ENCODE measurements at places on chromosomes 11 and 22.

DNA sequence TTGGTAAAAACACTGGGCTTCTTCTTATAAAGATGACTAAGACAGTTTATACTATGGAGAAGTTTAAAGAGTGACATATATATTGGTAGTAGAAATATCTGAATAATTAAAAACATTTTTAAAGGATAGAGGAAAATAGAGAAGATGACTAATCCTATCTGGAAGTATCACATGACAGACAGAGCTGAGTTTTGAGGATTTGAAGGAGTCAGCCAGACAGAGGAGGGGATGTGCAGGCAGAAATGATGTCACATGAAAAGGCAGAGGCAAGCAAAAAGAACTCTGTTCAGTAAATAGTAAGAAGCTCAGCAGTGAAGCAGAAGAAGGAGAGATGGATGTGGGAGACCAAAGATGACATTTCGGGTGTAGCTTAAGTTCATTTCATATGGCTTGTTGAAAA lies 1.6 kb downstream of the OR10A2 start:
- DNase-seq = no peak

GRCh38 chr22:45212306-45212709 lies 28.4 kb downstream of the KIAA0930 start:
- no peak for DNase-seq

GRCh38 chr11:86416494-86416893 lies 41.8 kb downstream of the CCDC81 start:
- DNase-seq = no peak

GRCh38 chr11:115188188-115188897 lies 315.9 kb downstream of the CADM1 start:
- peak; percentile 49 for DNase-seq

DNA sequence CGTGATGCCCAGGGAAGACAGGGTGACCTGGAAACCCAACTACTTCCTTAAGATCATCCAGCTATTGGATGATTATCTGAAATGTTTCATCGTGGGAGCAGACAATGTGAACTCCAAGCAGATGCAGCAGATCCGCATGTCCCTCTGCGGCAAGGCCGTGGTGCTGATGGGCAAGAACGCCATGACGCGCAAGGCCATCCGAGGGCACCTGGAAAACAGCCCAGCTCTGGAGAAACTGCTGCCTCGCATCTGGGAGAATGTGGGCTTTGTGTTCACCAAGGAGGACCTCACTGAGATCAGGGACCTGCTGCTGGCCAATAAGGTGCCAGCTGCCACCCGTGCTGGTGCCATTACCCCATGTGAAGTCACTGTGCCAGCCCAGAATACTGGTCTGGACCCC lies 43.5 kb upstream of the DAGLA start:
- no peak for DNase-seq

- no peak for DNase-seq
These were observed 54.8 kb upstream of the CREB3L1 start for GRCh38 chr11:46222490-46223251.

DNA sequence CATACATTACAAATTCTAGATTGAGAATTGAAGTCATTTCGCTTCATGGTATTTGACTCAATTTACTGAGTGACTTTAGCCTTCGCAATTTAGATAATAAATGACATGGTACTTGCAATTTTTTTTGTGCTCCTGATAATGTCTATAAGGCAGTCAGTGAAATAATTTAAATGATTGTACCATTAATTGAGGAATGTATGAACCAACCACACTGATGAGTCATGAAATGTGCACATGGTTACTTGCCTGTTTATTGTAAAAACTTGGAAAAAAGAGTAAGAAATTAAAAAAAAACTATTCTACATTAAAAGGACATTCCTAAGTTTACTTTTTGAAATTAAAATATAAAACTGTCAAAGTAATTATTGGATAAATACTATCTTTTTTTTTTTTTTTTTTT lies 43.3 kb downstream of the DNAJC24 start:
- no peak for DNase-seq

DNA sequence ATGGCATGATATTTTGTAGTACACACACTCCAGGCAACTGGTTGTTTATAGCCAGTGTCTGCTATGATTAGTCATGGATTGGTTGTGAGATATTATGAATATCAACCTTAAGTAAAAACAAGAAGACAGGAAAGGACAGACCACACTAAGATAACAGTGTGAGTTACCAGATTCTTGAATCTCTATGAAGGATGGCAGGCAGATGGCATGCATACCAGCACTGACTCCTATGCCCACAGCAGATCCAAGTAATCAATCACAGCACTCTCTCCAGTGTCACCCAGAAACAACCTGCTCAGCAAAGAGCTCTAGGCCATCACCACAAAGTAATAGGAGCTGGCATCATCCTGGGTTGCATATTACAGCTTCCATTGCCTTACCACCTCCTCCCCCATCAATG lies 116.6 kb downstream of the GALNT18 start:
- DNase-seq = no peak

- DNase-seq = no peak
These were observed 21.2 kb upstream of the IL17RA start for GRCh38 chr22:17063411-17064106.

DNA sequence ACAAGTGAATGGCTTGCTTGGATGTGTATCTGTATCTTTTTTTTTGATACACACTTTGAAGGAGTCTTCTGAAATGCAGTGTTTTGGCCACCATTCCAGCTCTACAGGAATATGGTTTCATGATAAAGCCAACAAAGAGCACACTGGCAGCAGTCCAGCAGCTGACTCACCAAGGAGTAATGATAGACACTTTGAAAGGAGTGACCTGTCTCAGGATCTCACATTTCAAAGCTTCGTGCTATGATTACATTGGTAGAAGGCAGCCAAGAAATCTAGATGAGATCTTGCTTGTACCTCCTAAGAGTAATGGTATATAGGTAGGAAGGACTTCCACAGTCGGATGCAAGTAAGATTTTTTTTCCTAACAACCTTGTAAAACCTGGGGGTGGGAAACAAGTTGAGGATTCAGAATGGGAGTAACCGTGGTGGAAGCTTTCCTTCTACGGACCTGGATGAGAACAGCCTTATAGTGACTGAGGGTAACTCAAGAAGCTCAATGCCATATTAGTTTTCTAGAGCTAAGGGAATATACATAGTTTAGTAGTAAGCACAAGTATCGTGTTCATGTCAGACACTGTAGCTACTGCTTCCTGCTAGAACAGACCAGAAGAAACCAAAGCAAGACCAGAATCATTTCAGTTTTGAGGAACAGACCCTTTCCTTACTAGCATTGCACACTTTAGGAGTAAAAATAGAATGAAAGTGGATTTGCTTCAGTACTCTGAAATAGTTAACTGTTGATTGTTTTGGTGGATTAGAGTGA lies 25.0 kb downstream of the MTMR3 start:
- DNase-seq = peak; percentile 76

GRCh38 chr22:19661156-19661555 lies 53.1 kb upstream of the SEPTIN5 start:
- no peak for DNase-seq

DNA sequence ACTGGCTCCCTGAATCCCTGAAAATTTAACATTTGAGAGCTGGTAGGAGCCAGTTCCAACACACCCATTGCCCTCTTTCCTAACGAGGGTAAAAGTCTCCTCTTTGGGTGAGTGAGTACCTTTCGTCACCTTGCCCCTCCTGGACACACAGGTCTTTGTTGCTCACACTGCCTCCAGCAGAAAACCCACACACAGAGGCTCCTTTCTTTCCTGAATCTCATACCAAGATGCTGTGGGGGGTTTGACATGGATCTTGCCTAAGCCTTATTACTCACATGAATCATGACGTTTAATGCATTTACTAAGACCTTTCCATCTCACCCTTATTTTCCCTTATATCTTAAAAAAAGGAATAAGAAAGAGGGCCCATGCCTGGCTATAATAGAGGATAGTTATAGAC lies 53.0 kb downstream of the PARVA start:
- no peak for DNase-seq

DNA sequence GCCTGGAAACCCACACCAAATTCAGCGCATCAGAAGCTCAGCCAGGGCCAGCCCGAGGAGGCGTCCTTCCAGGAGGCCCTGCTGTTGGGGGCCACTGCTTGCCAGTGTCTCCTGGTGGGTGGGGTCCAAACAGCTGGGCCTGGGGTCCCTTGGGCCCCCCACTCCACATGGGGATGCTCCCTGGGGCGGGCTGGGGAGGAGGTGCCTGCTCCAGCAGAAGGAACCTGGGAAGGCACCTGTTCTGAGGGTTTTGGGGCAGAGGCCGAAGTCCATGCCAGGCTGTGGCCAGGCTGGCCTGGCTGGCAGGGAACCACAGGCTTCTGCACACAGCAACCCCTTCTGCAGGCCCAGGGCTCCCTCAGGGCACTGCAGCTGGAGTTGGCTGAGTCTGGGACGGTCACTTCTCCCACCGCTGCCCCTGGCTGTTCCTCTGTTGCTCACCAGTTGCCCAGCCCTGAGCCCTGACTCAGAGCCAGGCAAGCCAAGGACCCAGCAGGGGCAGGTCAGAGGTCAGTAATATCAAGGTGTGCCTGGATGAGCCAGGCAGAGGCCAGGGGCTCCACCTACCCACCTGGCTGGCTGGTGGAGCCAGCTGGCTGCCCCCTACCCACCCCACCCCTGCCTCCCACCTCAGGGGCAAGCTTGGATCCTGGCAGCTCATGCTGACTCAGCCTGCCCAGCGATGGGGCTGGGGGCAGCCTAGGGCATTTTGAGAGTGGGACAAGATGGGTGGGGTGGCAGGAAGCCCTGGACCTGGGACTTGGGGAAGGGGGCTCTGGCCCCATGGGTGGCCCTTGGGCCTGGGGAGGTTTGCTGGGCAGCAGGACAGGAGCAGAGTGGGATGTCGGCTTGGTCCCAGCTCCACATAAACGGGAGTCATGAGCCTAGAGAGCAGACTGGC lies 12.0 kb upstream of the PHLDA2 start:
- no peak for DNase-seq

DNA sequence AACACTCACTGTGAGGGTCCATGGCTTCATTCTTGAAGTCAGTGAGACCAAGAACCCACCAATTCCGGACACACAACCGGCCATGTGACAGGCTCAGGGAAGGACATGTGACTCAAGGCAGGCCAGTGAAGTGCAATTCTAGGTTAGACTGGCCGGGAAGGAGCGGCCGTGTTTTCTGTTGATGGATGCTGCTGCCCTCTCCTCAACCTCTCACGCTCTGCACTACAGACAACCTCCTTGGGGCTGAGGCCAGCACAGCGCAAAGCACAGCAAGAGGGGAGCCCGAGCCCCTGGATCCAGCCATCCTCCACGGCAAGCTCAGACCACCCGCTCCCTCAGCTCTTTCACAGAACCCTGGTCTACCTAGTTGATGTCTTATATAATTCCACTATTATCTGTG lies 2.8 kb downstream of the NUDT8 start:
- DNase-seq = no peak

GRCh38 chr11:134932761-134933160 lies 520.7 kb upstream of the B3GAT1 start:
- no peak for DNase-seq

DNA sequence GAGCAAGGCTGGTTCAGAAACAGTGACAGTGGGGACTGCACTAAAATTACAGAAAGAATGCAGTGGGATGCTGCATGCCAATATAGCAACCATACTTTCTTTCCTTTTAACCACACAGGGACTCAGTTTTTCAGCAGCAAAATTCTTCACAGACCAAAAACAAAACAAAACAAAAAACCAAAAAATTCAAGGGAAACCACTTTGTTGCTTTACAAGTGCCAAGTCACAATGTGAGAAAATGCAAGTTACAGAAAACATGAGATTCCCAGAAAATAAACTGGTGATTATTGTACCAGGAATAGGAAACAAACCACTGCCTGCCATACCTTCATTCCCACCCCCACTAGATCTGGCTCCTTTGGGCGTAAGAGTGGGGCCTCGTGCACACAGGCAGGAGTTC lies 52.6 kb downstream of the TENM4 start:
- no peak for DNase-seq

GRCh38 chr11:116217006-116217405 lies 555.8 kb downstream of the BUD13 start:
- peak; percentile 12 for DNase-seq

DNA sequence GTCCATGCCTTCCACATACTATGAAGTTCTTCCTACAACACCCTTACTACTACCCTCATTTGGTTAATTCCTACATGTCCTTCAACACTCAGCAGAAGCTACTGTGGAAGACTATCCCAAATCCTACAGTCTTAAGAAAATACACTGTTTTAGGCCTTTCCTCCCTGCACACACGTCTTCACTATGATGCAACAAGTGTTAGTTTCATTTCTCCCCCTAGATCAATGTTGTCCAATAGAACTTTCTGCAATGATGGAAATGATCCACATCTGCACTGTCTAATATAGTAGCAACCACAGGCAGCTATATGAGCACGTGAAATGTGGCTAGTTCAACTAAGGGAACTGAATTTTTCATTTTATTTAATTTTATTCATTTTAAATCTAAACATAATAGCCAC lies 46.7 kb upstream of the CCDC34 start:
- DNase-seq = no peak

DNA sequence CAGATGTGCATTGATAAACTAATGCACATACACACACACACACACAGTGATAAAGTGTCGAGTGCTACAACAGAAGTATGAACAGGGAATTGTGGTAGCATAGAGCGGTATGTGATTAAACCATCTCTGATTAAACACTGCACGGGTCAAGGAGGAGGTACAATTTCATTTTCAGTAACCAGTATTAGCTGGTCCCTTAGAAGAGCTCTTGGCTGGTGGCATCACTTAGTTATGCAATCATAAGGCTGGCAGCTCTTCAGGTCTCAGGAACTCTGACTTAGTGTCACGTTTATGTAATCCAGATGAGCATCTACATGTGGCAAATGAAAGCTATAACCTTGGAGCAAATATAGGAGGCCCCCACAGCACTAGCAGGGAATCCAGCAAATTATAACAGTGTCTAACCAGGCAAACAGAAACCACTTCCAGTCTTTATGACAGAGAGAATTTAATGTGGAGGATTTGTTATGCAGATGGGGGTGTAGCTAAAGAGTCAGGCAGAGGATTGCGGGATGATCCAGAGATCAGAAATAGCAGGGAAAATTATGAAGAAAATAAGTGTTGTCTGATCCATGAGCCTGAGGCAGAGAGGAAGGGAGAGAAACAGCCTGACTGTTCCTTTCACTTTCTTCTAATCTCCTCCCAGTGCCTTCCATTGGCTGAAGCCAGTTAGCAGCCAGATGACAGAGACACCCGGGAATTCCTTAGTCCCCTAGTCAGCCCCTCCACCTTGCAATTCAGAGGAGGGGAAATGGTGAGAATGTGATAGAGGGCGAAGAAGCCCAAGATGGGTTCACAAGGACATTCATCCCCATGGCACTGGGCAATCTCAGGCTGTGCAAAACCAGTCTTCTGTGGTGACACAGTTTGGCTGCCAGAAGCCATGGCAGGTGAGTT lies 533.1 kb upstream of the TENM4 start:
- no peak for DNase-seq

GRCh38 chr11:83734120-83734519 lies 448.0 kb upstream of the CCDC90B start:
- DNase-seq = no peak

GRCh38 chr11:36002796-36003195 lies 58.9 kb downstream of the LDLRAD3 start:
- no peak for DNase-seq

DNA sequence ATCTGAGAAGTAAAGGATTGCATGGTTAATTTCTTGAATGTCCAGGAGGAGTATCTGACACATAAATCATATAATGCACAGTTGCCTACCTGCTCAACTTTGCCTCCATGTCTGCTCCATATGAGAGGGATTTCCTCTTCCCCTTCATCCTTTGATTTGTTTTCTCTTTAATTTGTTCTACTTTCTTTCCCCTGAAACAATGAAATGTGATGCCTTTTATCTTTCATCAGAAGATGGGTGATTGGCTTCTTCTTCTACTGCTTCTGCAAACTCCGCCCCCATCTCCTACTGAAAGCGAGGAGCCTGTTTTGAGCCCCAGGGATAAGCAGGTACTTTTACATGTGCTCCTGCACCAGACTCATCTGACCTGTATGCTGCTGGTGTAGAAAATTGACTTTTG lies 9.9 kb upstream of the ETS1 start:
- DNase-seq = no peak
